ENCODE measurements at places on chromosomes 13 and 19. TPM values are rescaled to one million over a fixed set of nuclear protein-coding genes. Genes with fewer than 3 reads are reported as not detected.
A peak's percentile ranks its signal among the peaks of the same experiment; 100 is the strongest.

DNA sequence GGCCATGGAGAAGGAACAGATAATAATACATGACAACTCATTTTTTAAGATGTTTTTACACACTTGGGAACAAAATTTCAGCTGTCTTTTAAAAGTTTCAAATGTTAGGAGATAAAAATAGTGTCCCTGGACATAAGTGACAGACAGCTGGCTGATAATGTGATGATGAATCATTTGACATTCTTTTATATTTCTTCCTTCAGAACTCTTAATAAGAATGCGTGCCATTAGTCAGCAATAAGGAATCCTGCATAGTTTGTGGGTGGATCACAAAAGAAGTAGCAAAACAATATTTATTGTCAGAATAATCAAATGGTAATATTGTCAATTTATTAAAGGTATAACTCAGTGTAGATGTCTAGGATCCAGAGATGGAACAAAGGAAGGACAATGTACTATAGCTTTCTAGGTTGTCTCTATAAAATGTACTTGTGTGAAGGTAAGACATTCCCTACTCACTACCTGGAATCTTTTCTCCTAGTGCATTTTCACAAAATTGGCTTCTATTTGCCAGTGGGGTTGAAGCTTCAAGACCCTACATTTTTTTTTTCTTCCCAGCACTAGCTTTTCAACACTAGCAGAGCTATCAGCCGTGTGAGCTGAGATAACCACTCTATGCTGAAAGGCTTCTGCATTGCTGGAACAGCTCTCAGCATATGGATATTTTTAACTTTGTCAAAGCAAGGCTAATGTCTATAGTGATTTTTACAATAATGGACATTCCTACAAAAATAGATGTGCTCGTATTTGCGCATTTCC, 175.6 kb upstream of the SLITRK6 start:
- no peak for DNase-seq
- no peak overlapping the region for H3K27ac ChIP-seq
- H3K36me3 ChIP-seq, result no peaks in the 10 kb centered on the region
- no peaks in the 10 kb centered on the region for H3K27me3 ChIP-seq

- no peak overlapping the region for H3K27ac ChIP-seq
- no peaks in the 10 kb centered on the region for H3K36me3 ChIP-seq
- peaks cover 6% of the 10 kb centered on the region for H3K27me3 ChIP-seq
- H3K4me1 ChIP-seq, result peaks cover 60% of the 10 kb centered on the region
Observed at GRCh38 chr19:2613507-2614295, 88.8 kb downstream of the GNG7 start.

- H3K4me3 ChIP-seq, result no peak overlapping the region
- no peaks in the 10 kb centered on the region for H3K4me1 ChIP-seq
- H3K27ac ChIP-seq, result no peak overlapping the region
- no peak for DNase-seq
- no peaks in the 10 kb centered on the region for H3K36me3 ChIP-seq
Observed at GRCh38 chr13:77544355-77544754, 8.8 kb downstream of the SCEL start.

DNA sequence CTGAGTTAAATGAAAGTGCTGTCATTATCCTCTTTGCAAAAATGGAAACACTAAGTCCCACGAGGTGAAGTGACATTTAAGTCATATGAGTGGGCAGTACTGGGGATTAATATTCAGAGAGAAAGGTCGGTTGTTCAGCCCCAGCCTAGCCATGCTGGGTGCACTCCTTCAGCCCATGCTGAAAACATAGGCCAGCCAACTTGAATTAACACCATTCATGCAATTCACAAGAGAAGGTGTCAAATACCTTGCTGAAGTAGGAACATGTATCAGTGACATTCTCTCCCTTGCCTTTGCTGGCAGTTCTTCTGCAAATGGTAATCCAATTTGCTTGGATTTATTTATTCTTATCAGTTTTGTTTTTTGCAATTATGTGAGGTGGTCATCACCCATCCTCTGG, 256.3 kb downstream of the DNAJC15 start:
- no peak overlapping the region for H3K4me3 ChIP-seq
- H3K27me3 ChIP-seq, result peaks cover 2% of the 10 kb centered on the region
- DNase-seq, result no peak

DNA sequence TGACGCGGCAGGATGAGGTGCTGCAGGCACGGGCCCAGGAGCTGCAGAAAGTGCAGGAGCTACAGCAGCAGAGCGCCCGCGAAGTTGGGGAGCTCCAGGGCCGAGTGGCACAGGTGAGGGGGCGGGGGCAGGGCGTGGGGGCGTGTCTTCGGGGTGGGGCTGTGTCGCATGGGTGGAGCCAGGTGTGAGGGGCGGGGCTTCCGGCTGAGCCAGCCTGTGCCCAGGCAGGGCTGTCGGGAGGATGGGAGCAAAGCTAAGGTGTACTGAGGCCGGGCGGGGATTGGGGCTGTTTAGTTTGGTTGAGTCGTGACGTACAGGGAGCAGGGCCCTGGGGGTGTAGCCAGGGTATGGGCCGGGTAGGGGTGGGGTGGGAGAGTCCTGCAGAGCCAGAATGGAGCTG, 62.3 kb downstream of the KCNC3 start:
- peaks cover 1% of the 10 kb centered on the region for H3K27me3 ChIP-seq
- H3K4me3 ChIP-seq, result no peak overlapping the region
- H3K27ac ChIP-seq, result no peak overlapping the region
- H3K4me1 ChIP-seq, result no peaks in the 10 kb centered on the region
- peak; percentile 26 for DNase-seq
- H3K36me3 ChIP-seq, result no peaks in the 10 kb centered on the region

DNA sequence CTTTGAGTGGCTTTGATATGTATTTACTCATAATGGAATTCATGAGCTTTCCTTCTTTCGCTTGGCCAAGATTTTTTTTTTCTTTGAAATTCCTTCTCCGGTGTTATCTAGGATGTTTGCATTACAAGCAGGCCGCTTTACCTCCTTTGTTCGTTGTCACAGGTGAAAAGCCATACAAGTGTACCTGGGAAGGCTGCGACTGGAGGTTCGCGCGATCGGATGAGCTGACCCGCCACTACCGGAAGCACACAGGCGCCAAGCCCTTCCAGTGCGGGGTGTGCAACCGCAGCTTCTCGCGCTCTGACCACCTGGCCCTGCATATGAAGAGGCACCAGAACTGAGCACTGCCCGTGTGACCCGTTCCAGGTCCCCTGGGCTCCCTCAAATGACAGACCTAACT, 16.7 kb downstream of the KLF5 start:
- no peaks in the 10 kb centered on the region for H3K27me3 ChIP-seq
- no peak overlapping the region for H3K27ac ChIP-seq
- peaks cover 1% of the 10 kb centered on the region for H3K36me3 ChIP-seq
- no peak overlapping the region for H3K4me3 ChIP-seq

- peaks cover 50% of the 10 kb centered on the region for H3K4me1 ChIP-seq
- H3K27ac ChIP-seq, result peak overlapping the region; percentile 68
- no peaks in the 10 kb centered on the region for H3K27me3 ChIP-seq
- H3K36me3 ChIP-seq, result peaks cover 41% of the 10 kb centered on the region
Observed at GRCh38 chr19:16198370-16198651, 600 bp downstream of the AP1M1 start.

DNA sequence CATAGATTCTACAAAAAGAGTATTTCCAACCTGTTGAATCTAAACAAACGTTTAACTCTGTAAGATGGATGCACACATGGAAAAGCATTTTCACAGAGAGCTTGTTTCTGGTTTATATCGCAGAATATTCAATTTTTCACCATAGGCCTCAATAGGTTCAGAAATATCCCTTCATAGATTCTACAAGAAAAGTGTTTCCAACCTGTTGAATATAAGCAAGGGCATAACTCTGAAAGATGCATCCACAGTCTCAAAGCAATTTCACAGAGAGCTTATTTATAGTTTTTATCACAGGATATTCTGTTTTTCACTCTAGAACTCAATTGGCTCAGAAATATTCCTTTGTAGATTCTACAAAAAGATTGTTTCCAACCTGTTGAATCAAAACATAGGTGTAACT, 1483.6 kb downstream of the UQCRFS1 start:
- H3K4me1 ChIP-seq, result no peaks in the 10 kb centered on the region
- H3K27me3 ChIP-seq, result no peaks in the 10 kb centered on the region
- no peak for DNase-seq
- H3K36me3 ChIP-seq, result no peaks in the 10 kb centered on the region

DNA sequence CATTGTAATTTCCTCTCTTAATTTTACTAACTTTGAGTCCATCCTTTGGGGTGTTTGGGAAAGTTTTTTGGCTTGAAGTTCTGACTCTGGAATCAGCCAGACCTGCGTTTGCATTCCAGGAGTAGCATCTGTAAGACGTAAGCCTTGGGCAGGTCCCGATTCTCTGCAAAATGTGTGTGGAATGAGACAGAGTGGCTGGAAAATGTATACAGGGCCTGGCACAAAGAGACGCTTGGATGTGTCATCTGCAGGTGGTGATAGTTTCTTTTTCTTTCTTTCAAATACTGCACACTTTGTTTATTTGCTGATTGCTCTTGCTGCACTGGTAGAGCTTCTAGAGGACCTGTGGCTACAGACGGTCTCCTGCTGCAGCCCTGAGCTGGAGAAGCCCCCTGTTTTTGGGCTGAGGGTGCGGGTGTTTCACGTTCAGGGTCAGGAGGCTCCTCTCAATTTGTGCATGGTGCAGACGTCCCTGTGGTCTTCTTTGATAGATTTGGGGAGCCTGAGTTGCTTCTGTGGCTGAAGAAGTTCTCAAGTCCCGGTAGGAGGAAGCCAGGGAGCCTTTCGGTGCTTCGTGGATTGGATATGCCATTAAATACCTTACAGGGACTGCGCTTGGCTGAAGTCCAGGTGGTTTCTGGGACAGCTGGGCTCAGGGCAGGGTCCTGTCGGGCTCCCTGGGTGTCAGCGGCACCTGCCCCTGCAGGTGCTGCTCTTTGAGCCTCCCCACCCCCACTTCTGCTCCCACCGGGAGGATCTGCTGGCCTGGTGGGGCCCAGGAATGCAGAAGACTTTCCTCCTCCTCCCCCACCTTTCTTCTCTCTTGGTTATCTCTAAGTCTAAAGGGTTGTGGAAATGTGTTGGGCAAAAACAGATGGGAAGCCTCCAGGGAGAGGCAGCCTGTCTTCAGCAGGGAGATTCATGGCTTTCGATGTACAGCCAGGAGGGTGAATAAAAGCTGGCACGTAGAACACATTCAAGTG, 44.0 kb upstream of the GAS6 start:
- no peak for DNase-seq
- H3K4me3 ChIP-seq, result no peak overlapping the region

GRCh38 chr13:22141716-22142115, 470.8 kb downstream of the FGF9 start:
- no peaks in the 10 kb centered on the region for H3K27me3 ChIP-seq
- no peak overlapping the region for H3K27ac ChIP-seq
- no peaks in the 10 kb centered on the region for H3K36me3 ChIP-seq
- no peak for DNase-seq
- H3K4me1 ChIP-seq, result no peaks in the 10 kb centered on the region

Gene ZFP14
- 5.3 TPM for total RNA-seq

Gene KLF1
- total RNA-seq, result not detected

Gene FXYD7
- 4.5 TPM for total RNA-seq

Gene HRC
- total RNA-seq, result not detected

Gene SLITRK5
- total RNA-seq, result not detected

Gene PROZ
- not detected for total RNA-seq

Gene SOX1
- not detected for total RNA-seq

Gene NLRP7
- not detected for total RNA-seq

Gene DAND5
- 0.20 TPM for total RNA-seq

Gene APC2
- total RNA-seq, result 0.02 TPM

Measured in activated CD4-positive, alpha-beta T cell treated with anti-CD3 and anti-CD28 coated beads, Interleukin-2, amount 10 ng/mL, durations not matched to agents 7 days and 5 days (primary cell).